ENCODE measurements at places on chromosomes 13 and 19.

DNA sequence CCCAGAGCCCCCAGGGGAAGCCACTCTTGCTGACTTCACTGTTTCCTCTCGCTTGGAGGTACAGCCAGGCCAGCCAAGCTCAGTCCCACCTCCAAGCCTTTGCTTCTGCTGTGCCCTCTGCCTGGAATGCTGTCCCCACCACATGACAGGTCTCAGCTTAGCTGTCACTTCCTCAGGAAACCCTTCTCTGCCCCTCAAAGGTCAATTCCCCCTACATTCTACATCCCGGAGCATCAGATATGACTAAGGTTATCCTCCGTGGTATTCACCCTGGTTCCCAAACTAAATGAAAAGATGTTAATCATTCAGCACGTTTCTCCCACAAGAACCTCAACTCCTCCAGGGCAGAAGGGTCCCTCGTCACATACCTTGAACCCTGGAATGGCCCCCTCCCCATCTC is 53.5 kb downstream of the PTPRS start:
- DNase-seq: peak; percentile 19

DNA sequence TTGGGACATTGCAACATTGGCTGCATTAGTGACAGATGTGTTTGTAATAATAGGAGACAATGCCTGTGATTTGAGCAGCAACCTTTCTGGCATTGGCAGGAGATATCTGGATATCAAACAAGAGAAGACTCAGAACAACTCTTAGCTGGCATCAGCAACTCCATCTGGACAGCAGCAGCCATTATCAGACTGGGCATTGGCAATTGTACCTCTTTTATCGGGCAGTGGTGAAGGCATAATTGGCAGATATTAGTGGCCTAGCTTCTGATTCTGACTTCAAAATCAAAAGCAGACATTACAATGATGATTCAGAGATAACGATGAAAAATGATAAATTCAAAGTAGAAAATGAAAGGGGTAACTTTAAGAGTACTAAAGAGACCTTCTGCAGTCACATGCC is 1193.7 kb downstream of the EFNB2 start:
- no peak for DNase-seq

- DNase-seq: no peak
Measured at GRCh38 chr19:4393947-4394590, 6.3 kb downstream of the SH3GL1 start.

DNA sequence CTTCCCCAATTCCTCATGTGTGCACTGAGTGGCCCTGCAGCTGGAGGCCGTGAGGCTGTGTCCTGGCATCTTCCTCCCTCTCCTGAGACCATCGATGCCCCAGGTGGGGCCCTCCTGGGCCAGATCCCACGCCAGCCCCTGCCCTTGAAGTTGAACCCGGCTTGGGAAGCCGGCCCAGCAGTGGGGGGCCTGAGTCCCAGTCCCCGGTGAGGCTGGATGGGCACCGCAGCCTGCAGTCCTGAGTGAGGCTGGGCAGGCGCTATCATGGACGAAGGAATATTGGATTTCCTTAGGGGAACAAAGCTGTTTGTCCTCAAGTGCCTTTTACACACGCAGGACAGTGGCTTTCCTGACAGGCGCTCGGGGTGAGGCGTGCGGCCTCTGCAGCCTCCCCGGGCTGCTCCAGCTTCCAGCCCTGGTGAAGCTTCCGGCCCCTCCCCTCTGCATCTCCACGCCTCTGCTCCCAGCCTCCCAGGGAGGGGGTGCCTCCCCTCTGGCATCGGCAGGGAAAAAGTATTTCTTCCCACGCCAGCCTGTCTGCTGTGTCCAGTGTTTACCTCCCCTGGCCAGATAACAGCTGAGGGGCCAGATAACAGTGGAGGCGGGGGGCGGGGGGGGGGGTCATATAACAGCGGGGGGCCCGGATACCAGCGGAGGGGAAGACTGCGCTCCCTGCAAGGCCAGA is 159.5 kb downstream of the KDM4B start:
- no peak for DNase-seq

GRCh38 chr13:80408270-80408669 is 67.3 kb upstream of the SPRY2 start:
- no peak for DNase-seq

DNA sequence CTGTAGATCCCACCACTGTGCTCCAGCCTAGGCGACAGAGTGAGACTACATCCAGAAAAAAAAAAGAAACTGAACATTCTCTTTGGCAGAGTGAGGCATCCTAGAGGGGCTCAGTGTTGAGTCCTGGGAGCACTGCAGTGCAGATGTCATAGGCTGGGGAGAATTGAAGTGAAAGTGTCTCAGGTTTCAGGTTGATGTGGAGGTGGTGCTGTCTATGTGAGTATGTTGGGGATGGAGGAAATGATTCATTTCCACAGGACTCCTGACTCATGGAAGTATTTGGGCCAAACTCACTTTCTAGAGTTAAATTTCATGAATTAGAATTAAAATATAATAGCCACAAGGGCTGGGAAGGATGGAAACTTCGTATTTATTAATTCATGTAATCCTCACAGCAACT is 134.4 kb upstream of the TSC22D1 start:
- no peak for DNase-seq

DNA sequence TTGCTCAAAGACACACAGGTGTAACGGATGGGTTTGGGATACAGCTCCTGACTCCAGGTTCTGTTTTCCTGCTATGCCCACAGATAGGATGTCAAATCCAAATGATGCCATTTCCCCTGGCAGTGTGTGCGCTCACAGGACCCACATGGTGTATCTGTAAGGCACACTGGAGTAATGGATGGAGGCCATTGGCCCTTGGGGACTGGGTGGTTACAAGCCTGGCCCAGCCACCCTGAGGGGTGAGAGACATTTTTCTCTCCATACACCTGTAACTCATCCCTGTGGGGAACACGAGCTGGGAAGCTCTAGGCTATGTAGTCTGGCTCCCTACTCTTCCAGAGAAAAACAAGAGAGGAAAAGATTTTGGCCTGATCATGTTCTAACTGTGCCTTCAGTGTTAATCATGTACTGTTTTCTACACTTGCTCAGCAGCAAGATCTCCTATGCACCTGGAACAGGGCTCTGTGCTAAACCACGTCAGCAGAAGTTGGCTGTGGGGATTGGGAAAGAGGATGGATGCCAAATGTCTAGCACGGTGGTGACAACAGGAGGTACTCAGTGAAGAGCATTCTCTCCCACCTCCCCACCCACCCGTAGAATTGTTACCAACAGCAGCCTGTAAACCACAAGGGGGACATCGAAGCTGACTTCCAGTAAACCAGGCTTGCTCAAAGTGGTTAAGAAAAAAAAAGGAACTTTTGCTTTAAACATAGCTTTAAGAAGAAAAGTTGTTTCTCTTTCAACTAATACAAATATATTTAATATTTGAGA is 237.0 kb downstream of the LACC1 start:
- peak; percentile 60 for DNase-seq

- DNase-seq: peak; percentile 42
Measured at GRCh38 chr19:18915639-18916038, 3.5 kb downstream of the COPE start.

DNA sequence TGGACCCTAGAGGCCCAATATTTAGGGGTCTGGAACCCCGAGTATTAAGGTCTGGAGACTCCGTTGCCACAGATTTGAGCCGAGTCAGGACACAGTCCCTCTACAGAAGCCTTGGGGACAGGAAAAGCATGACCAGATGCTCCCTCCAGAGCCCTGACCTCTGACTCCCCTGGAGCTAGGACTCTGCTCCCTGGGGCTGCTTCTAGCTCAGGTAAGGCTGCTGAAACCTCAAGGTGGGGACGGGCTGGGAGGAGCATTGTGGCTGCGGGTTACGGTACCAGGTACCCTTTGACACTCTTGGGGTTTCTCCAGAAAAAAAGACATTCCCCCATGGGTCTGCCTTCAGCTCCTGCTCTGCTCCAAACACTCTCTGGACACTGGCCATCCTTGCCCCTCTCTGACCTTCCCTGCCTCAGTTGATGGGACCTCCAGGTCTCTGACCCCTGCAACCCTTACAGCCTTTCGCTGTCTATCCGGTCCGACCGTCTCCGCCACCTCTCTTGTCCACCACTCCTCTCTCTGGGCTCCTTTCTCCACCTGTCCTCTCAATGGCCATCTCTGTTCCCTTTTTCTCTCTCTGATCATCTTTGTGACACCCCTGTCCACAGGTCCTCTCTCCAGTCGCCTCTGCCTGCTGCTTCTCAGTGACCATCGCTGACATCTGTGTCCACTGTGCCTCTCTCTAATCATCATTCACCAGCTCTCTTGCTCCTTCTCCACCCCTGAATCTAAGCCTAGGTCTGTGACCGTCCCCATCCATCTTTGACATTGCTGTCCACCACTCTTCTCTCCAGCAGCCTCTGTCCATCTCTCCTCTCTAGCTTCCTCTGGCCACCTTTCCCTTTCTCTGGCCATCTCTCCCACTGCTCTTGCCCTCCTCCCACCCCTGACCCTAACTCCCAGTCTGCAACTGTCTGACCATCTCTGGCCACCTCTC is 1.4 kb downstream of the LRFN3 start:
- no peak for DNase-seq
